ENCODE measurements at places on chromosomes 11 and 22.

GRCh38 chr11:12599408-12600143 is 74.6 kb upstream of the TEAD1 start:
- peak; percentile 17 for DNase-seq

DNA sequence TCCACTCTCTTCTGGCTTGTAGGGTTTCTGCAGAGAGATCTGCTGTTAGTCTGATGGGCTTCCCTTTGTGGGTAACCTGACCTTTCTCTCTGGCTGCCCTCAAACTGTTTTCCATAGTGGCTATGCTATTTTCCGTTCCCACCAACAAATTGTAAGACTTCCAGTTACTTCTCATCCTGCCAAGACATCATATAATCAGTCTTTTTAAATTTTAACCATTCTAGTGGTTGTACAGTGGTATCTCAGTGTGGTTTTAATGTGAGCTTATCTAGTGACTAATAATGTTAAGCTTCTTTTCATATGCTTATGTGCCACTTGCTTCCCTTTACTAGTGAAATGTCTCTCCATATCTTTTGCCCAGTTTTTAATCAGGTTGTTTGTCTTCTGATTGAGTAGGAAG is 13.6 kb upstream of the TRIM29 start:
- no peak for DNase-seq

DNA sequence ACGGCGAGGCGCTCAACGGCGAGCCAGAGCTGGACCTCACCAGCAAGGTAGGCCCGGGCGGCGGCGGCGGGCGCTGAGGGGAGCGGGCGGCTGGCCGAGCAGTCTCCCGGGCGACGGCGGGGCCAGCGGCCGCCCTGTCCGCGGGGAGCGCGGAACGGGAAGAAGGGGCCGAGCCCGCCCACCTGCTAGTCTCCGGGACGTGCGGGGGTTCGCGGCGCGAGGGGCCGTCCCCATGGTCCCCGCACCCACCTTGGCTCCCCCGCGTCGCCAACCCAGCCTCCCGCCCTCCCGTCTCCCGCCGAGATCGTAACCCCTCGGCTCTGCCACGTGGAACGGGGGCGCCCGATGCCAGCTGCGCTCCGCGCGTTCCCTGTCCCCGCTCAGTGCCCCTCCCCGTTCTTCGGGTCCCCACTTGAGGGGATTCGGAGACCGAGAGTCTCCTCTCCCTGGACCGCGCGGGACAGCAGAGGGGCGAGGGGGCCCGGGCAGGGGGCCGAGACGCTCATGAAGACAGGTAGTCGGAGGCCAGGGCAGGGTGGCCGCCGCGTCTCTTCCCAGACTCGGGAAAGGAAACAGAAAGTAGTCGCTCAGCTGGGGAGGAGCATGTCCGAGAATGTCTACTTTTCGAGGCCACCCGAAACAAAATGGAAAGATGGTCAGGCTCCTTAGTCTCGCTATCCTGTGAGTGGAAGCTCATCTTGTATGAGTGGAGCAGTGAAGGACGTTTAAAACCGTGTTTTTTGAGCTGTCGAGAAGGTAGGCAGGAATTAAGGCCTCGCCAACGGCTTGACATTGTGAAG is 557 bp downstream of the GTPBP1 start:
- peak; percentile 17 for DNase-seq

DNA sequence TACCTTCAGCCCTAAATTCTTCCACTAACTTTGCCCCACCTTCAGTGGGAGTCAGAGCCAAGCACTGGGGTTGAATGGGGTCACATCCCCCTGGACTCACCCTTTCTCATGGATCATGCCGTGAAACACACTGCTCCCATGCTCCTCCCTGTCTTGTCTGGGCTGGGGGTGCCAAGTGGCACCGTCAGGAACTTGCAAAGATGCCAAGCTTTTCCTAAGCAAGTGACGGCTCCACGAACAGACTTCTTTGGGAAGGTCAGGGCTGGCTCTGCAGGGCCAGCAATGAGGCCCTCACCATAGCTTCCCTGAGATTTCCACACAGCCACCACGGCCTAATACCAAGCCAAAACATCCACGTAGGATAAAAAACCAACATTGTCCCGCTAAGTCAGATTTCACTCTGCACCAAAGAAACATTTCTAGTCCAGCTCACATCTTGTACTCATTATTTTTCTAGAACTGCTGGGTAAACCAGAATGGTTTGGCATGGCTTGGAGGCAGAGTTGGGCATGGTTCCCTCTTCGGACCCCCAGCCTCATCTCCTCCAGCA is 76.5 kb downstream of the NAT10 start:
- DNase-seq: no peak

DNA sequence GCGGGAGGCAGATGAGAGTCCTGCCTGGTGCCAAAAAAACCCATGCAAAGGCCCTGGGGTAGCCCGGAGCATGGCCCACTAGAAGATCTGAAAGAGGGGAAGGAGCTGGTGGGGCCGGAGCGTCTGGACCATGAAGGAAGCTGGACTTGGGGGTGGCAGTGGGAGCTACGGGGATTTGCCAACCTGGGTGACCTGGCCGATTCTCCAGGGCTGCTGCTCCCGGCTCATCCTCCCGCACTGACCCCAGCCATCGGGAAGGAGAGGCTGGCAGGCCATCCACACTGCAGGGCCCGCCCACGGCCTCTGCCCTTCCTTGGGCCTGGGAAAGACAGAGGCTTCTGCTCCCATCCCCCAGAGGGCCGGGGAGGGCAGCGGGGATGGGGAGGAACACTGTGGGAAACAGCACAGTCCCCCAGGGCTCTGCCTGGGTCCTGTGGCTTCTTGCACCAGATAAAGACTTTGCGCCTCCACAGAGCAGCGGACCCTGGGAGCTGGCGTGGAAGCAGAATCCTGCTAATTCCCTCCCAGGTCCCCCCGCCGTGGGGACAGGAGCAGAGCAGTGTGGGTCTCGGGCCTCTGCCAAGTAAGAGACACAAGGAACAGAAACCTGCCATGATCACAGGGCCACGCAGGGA is 87.1 kb upstream of the LINC01488 start:
- DNase-seq: no peak

- DNase-seq: no peak
Observed at GRCh38 chr22:45425531-45426265, 12.2 kb downstream of the RIBC2 start.

GRCh38 chr11:117673602-117674001 is 123.4 kb downstream of the DSCAML1 start:
- no peak for DNase-seq

DNA sequence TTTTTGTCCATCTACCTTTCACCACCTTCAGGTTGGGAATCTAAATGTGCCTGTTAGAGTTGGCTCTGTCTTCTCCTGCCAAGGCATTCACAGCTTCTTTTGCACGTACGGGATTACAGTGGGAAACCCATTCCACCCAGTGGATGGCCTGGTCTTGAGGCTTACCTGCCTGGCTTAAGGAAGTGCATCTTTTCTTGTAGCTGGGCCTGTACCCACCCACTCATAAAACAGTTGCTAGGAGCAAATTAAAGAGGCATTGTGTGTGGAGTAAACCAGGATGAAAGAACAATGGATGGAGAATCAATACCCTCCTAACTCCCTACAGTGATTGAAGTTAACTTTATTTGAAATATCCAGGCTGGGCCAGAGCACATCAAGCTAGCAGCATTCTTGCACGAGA is 71.6 kb downstream of the TEAD1 start:
- no peak for DNase-seq

- no peak for DNase-seq
Observed at GRCh38 chr11:36791957-36792356, 193.9 kb upstream of the RAG2 start.

DNA sequence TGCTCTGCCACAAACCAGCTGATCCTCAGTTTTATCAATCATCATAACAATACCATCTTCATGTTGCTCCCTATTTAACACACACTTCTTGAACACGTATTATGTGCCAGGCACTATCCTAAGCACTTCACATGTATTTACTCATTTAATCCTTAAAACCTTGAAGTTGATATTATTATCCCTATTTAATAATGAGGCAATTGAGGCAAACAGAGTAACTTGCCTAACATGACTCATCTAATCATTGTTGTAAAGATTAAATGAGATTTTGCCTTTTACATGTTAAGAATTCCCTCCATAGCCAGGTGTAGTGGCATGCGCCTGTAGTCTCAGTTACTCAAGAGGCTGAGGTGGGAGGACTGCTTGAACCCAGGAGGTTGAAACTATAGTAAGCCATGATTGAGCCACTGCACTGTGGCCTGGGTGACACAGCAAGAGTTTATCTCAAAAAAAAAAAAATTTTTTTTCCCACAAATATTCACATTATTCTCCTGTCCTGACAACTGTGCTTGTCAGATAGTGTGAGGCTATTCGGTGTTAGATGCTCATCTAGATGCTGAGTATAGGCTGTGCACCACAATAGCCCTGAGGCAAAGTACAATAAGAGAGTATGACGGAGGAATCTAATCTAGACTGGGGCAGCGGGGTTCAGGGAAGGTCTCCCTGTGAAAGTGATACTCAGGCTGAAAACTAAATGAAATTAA is 13.4 kb downstream of the CKAP5 start:
- no peak for DNase-seq

DNA sequence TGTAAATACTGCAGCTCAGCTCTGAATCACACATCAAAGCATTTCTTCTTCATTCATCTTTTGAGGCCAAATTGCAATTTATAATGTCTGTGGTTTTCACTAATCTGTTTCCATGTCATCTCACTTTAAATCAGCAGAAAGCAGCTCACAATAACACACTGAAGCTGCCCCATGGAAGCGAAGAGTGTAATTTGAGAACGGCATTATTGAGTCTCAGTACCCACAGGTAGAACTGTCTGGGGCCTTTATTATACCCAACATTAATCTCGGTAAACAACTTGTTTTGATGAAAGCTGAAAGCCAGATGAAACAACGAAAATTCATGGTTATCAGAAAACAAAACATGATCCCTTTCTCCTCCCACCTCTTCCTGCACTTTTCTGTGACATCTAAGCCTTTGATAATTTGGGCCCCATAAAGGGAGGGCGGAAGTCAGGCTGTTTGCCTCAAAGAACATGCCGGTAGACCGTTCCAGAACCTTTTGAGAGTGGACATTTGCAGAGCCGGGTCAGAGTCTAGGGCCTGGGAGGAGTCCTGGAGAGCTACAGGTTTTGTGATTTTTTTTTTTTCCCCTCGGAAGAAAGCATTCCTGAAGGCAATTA is 68.2 kb upstream of the SESN3 start:
- no peak for DNase-seq

DNA sequence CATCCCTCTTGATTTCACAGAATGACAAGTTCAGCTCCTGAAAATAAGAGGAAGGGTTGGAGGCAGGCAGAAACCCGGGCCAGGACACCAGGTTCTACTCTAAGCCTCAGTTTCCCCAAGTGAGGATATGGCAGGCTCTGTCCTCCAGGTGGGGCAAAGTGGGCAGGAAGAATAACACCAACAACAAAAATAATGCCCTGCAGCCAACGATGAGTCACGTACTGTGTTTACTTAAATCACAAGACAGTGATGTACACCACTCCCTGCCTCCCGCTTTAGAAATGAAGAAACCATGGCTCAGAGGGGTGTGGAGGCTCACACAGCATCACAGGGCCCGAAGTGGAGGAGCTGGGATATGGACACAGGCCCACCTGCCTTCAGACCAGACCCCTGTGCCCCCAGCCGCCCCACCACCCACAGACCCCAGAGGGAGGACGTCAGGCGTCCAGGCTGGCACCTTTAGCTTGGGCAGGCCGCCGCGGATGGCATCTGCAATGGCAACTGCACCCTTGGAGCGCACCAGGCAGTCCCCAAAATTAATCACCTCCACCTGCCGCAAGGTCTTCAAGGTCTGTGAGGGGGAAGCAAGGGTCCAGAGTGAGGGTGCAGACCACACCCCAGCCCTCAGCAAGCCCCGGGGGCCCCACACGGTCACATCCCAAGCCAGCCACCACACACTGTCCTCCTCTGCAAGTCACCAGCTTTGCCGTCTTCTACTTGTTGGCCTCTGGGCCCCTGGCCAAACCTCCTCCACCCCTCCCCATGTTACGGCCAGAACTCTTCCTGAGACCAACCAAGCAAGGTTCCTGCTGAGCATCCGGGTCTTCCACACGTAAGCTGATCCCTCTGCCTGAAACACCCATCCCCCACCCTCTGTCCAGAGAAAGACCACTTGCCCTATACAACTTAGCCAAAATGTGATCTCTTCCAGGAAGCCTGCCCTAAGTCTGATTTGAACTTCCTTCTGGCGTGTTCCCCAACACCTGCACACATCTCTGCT is 15.8 kb upstream of the CHADL start:
- DNase-seq: no peak

DNA sequence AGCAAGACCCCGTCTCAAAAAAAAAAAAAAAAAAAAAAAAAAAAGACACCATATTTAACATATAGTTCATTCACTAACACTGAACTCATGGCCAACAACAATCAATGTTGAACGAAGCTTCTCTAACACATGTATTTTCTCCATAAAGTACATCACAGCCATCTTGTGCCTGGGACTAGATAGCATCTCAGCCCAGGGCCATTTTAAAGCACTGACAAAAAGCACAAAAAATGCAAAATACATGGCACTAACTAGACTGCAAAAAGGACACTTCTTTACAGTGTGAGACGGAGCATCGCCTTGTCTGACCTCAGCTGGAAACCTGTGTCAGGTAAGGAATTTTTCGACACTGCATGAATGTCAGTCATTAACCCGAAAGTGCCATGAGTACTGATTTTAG is 23.3 kb downstream of the KIAA0930 start:
- DNase-seq: no peak

DNA sequence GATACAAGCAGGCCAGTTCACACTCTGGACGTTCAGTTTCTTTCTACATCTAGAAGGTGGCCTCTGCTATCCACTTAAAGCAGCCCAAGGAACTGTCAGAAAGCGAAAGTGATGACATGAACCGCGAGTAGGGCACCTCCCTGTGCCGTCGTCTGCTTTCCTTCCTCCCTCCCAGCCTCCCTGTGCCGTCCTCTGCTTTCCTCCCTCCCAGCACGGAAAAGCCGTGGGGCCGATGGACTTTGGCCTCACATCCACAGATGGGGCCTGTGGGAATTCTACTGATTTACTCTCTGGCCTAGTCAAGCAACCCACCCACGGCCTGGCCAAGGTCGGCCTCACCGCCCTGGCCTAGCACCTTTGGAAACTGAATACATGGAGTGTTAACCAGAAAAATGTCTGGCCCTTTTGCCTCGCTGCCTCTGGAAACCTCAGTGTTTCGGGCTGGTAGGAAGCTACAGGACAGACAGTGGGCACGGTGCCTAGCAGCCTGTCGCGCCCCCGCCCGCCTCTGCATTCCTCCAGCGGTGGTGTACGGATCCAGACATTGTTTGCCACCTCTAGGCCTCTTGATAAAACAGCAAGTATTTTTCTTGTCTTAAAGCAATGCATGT is 14.2 kb downstream of the PEX26 start:
- no peak for DNase-seq

- DNase-seq: no peak
Observed at GRCh38 chr11:112778091-112778876, 182.9 kb upstream of the NCAM1 start.

DNA sequence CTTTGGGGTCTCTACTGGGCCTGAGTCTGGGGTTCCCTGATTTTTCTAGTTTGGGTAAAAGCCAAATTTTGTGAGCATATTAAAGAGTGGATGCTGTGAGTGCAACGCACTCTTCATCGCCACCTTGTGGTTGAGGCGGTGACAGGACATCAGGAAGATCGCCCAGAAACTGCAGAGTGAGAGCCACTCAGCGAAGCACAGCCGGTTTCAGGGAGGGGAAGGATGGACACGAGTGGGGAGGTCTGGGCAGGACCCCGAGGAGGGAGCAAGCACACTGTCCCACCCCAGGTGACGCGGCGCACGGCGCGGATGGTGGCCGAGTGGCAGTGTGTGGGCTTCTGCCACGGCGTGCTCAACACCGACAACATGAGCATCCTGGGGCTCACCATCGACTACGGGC is 9.1 kb downstream of the SELENOO start:
- peak; percentile 60 for DNase-seq

GRCh38 chr11:100832829-100833228 is 145.7 kb downstream of the ARHGAP42 start:
- DNase-seq: no peak

GRCh38 chr22:42637555-42637954 is 2.8 kb downstream of the ATP5MGL start:
- DNase-seq: no peak
